ENCODE measurements at places on chromosomes 11 and 22.
A peak's percentile ranks its signal among the peaks of the same experiment; 100 is the strongest.

DNA sequence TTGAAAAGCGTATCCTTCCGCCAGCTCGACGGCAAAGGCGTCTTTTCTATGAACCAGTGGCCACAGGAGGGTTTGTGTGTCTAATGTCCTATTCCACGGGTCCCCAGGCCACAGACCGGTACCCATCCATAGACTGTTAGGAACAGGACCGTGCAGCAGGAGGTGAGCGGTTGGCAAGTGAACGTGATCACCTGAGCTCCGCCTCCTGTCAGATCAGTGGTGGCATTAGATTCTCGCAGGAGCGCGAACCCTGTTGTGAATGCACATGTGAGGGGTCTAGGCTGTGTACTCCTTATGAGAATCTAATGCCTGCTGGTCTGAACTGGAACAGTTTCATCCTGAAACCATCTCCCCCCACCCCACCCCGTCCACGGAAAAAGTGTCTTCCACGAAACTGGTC is 62.7 kb upstream of the KCNQ1OT1 start:
- no peaks in the 10 kb centered on the region for H3K27me3 ChIP-seq
- H3K36me3 ChIP-seq, result no peaks in the 10 kb centered on the region
- DNase-seq, result no peak
- H3K4me1 ChIP-seq, result peaks cover 3% of the 10 kb centered on the region
- H3K4me3 ChIP-seq, result no peak overlapping the region

DNA sequence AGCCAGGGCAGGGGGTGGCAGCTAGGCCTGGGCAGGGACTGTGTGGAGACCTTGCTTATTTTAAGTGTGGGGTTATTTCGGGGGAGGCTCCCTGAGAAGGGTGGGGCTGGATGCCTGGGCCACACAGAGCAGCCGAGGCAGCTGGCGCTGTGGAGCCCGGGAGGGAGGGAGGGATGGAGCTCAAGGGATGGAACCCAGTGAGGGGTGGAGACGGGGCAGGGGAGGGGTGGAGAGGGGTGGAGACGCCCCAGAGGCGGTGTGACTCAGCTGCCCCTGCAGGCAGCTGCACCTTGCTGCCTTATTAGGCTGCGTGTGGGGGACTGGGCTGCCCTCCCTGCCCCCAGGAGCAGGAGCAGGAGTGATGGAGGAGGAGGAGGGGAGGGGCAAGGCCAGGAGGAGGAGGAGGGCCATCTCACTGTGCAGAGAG is 9.8 kb upstream of the TSSC4 start:
- H3K27me3 ChIP-seq, result no peaks in the 10 kb centered on the region
- H3K4me1 ChIP-seq, result peaks cover 70% of the 10 kb centered on the region
- H3K4me3 ChIP-seq, result no peak overlapping the region
- peak overlapping the region; percentile 71 for H3K27ac ChIP-seq

DNA sequence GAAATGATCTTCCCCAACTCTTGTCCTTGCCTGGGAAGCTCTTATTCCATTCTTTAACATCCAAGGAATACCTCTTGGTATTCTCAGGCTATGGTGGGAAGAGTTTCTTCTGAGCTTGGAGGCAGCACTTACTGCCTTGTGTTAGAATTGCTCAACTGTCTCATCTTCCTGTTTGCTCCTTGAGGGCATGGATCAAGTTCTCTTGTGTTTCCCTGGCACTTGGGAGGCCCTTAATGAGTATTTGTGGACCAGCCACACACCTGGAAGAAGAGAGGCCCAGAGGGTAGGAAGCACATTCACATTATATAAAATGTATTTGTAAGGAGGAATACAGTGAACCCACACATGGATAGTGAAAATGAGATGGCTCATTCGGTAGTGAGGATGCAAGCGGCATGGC is 3.4 kb upstream of the SORL1-AS1 start:
- H3K4me1 ChIP-seq, result peaks cover 90% of the 10 kb centered on the region
- H3K27ac ChIP-seq, result peak overlapping the region; percentile 48
- H3K4me3 ChIP-seq, result no peak overlapping the region
- peaks cover 4% of the 10 kb centered on the region for H3K36me3 ChIP-seq
- no peak for DNase-seq

DNA sequence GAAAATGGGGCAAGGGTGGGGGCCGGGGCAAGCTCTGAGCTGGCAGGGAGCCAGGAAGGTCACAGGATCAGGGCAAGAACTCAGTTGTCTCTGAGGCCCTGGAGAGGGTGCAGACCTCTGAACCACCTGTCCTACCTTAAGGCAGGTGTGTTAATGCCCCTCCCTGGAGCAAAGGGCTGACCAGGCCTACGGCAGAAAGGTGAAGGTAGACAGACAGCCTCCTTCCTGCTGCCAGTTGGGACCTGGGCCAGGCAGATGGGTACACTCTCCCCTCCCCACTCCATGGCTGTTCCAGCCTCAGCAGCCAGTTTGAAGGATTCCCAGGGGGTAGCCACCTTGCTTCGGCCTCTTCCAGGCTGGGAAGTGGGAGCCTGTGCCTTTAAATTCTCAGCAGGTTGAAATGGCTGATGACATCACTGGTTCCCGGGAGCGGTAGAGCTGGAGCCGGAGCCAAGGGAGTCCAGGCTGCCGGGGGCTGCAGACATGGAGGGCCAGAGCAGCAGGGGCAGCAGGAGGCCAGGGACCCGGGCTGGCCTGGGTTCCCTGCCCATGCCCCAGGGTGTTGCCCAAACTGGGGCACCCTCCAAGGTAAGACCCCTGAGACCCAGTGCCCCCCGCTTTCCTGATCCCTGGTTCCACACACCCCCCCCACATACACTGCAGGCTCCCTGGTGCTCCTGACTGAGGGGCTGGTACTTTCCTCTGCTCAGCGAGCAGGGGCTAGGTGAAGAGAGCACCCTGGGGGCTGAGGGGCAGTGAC is at the start of gene INPP5J:
Gene INPP5J, plus strand, starts transcription at position 435 of the 760 bp plus-strand sequence. Its CDS starts 49 bp downstream, at position 484.
- no peak within 1 kb of the TSS for H3K27ac ChIP-seq
- no peaks in the 10 kb centered on the region for H3K36me3 ChIP-seq
- peaks cover 14% of the 10 kb centered on the region for H3K27me3 ChIP-seq
- H3K4me3 ChIP-seq, result no peak within 1 kb of the TSS
- DNase-seq, result no peak
- H3K4me1 ChIP-seq, result peaks cover 7% of the 10 kb centered on the region

DNA sequence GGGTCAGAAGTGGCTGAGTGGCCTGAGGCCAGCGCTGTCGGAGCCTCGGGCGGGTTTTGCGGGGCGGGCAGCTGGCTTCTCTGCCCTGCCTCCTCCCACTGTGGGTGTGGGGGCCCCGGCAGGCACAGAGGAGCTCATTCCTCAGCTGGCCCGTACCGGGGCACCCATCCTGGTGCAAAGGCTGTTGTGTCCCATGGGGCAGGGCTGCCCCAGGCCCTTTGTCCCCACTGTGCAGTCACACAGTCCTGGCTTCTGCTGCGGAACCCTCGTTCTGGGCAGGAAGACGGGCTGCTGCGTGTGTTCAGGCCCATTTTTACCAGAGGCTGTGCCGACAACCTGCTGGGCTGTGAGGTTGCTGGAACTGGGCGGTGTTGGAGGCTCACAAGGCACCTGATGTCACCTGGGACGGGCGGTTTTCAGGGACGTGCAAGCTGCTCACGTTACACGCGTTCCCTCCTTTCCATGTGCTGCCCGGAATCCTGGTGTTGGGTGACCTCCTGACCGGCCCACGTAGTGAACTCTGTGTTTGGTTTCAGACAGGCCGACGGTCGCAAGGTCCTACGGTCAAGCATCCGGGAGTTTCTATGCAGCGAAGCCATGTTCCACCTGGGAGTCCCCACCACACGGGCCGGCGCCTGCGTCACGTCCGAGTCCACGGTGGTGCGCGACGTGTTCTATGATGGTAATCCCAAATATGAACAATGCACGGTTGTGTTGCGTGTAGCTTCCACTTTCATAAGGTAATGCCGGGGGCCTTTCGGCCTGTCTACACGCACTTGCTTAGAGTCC is 5.2 kb downstream of the SELENOO start:
- no peak overlapping the region for H3K4me3 ChIP-seq
- peaks cover 49% of the 10 kb centered on the region for H3K36me3 ChIP-seq
- peaks cover 57% of the 10 kb centered on the region for H3K4me1 ChIP-seq
- DNase-seq, result no peak
